ENCODE measurements at places on chromosomes 6 and 20. TPM values are rescaled to one million over a fixed set of nuclear protein-coding genes. Genes with fewer than 3 reads are reported as not detected.

The MTRF1L gene
- polyA plus RNA-seq = 9.8 TPM

- DNase-seq = no peak
Measured at GRCh38 chr20:8390500-8390899, 258.4 kb downstream of the PLCB1 start.

GRCh38 chr6:14313248-14313647, 195.7 kb downstream of the CD83 start:
- DNase-seq = no peak

- DNase-seq = no peak
Measured at GRCh38 chr6:10303608-10304506, 111.0 kb downstream of the TFAP2A start.

- no peak for DNase-seq
Measured at GRCh38 chr6:140314682-140315081, 940.2 kb upstream of the CITED2 start.

The TAGAP gene
- polyA plus RNA-seq = 1.8 TPM

DNA sequence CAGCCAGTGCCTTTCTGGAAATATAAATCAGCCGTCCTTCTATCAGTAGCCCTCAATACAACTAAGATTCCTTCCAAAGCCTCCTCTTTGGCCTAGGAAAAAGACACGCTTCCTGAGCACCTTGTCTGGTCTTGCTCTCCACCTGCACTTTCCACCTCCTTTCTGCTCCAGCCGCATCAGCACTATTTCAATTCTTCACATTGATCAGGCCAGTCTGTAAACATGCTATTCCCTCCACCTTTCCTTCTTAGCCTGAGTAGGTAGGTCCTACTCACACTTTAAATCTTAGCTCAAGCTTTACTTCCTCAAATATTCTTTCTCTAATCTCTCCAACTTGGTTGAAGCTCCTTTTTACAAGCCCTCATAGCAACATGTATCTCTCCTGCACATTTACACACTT, 11.4 kb downstream of the RANBP9 start:
- no peak for DNase-seq

The KHDC1L gene
- not detected for polyA plus RNA-seq

The NRN1 gene
- polyA plus RNA-seq = 4.2 TPM

DNA sequence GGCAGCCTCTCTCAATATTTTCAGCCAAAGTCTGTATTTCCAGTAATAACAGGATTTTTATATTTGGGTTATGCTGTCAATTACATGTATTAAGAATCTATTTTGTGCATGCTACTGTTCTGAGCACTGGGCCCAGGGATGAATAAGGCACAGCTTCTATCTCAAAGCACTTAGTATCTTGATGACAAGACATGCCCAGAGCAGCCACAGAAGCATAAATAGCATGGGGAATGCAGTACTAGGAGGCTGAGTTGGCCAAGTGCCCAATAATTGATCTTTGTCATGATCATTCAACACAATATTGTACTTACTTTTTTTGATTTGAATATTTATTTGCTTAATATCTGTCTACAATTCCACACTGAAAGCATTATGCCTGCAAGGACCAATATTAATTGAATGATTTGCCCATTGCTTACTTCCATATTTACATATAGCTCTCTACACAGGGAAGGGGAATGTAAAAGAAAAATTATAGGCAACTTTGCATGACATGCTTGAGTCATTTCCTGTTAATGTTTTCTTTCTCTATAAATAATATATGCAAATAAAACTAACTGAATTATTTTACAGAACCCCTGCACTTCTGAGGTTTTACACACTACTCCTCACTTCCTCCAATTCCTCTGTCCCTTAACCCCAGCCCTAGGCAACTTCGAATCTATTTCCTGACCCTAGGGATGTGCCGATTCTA, 298.9 kb upstream of the BMP2 start:
- DNase-seq = no peak

- no peak for DNase-seq
Measured at GRCh38 chr6:68572525-68572924, 62.6 kb upstream of the ADGRB3 start.

DNA sequence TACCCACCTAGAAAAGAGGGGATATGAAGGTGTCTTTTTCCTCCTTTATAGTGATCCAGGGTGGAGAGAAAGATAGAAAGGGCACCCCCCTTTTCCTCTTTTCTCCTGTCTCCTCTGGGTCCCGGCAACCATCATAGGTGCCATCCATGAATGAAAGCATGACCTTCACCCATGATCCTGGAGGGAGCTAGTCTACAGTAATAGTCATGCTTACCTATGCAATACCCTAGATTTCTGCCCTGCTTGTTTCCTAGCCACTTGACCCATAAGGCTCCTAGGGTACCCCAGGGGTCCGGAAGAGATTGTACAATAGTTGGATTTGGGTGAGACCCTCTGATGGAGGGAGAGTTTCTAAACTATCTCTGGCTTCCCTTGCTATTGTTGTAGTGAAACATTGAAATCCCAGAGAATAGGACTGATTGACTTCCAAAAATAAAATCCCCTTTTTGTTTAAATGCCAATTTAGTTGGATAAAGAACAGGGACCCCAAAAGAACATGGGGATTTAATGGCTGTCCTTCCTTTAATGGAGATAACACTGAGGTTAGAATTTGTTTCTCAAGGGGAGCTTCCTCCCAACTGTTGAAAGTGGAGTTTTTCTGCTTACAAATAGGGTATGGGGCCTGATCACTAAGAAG, 366.8 kb upstream of the KHDRBS2 start:
- DNase-seq = no peak

The RAET1G gene
- polyA plus RNA-seq = 0.23 TPM

DNA sequence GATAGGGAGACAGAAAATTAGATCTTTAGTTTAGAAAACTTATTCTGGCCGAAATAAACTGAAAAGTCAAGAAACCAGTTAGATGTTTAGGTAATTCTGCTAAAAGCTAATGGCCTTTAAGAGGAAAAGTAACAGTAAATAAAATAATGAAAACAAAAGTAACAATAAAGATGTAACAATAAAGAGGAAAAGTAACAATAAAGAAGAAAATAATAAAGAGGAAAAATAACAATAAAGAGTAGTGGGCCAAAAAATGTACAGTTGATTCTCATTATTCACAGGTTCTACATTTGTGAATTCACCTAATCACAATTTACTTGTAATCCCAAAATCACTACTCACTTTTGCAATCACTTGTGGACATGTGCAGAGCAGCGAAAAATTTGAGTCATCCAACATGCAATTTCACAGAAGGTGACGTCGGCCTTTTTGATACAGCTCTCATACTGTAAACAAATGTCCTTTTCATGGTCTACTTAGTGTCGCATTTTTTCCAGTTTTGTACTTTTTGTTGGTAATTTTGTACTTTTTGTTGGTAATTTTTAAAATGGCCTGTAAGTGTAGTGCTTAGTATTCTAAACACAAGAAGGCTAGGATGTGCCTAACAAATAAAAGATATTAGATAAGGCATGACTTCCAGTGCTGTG, 24.0 kb downstream of the HBS1L start:
- no peak for DNase-seq

Data from sigmoid colon (tissue), 7 donors.